ENCODE measurements at places on chromosomes 13 and 19.

GRCh38 chr19:16139752-16140151 lies 3.7 kb upstream of the HSH2D start:
- DNase-seq, result no peak

GRCh38 chr13:35714588-35715377 lies 238.3 kb upstream of the MAB21L1 start:
- no peak for DNase-seq

- DNase-seq, result no peak
These were observed 273.2 kb downstream of the LIG4 start for GRCh38 chr13:107942030-107942617.

- DNase-seq, result no peak
These were observed 11.3 kb downstream of the KHSRP start for GRCh38 chr19:6413291-6413690.

DNA sequence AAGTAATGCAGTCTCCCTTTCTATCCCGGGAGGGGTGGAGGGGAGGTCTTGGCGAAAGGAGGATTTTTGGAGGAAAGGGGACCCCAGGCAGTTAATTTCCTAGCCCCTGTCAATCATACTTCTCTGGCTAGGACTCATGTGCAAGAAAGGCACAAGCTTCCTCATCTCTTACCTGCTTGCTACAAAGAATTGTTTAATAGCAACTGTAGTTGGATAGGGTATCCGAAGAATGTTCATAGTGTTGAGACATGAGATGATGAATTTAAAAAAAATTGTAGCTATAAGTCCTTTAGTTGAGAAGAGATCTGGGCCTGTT lies 525 bp downstream of the BORA start:
- peak; percentile 9 for DNase-seq

DNA sequence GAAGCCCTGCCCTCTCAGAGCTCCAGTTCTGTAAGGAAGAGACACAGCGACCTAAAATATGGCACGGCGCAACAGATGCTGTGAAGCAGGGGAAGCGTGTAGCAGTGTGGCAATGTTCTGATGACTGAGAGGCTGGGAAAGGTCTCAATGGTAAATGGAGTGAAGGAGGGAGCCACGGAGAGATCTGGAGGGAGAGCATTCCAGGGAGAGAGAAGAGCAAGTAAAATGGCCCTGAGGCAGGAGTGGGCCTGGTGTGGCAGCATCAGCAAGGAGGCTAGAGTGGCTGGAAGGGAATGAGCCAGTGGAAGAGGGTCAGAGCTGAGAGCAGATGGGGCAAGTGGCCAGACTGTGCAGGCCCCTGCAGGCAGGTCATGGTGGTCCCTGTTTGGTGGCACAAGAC lies 16.4 kb downstream of the RCN3 start:
- DNase-seq, result no peak

DNA sequence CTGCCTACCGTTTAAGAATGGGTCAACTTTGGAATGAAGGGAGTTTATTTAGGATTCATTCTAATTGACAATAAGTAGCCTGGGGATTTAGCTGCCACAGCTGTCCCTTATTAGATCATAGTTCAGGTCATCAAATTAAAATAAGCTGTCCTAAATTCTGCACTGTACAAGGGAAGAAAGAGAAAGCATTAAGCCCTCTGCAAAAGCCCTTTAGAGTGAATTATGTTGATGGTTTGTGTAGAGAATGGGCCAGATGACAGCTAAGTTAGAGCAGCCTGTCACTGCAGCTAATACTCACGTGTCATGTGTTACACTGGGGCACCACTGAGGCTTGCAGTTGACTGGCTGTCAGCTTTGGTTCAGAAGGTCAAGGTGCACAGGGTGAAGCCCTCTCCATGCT lies 737.1 kb upstream of the SLC10A2 start:
- no peak for DNase-seq

DNA sequence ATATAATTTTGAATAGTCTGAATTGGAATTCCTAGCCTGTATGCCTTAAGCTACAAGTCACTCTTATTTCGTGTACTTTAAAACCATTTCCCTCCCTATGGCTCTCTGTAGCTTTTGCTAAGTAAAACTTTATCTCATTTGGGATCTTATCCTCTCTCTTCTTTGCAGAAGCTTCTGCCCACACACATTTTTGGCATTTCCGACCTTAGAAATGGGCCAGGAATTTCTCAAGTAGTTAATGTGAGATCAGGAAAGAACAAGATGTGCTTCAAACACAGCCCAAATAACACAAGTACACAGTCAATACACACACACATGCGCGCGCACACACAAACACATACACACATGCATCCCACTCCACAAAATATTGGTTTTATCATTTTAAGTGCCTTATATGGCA lies 931.0 kb upstream of the MIR17HG start:
- no peak for DNase-seq

DNA sequence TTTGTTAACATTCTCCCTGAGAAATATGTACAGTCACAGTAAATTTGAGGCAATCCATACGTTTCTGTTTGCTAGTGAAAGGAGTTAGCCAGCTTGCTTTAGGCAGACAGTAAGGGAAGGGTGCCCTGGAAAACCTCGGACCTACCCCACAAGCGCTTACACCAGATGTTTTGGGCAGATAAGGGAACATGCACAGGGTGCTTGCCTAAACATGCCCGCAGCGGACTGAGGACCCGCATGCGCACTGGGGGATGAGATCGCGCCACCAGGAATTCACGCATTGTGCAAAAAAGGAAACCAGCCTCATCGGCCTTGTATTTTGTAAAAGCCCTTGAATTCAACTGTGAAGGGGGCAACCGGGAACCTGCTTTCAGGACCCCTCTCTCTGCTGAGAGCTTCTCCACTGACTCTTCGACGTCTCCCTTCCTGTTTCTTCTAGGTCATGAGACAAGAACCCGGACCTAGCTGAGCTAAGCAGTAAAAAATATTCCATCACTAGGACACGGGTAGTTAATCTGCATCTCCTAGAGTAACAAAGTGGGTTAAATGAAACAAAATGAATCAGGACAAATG lies 1399.2 kb upstream of the ATXN8OS start:
- no peak for DNase-seq

- DNase-seq, result no peak
These were observed 25.0 kb upstream of the SMAD9 start for GRCh38 chr13:36945078-36945477.

- DNase-seq, result no peak
These were observed 61.5 kb upstream of the ZNF536 start for GRCh38 chr19:30310602-30311263.

DNA sequence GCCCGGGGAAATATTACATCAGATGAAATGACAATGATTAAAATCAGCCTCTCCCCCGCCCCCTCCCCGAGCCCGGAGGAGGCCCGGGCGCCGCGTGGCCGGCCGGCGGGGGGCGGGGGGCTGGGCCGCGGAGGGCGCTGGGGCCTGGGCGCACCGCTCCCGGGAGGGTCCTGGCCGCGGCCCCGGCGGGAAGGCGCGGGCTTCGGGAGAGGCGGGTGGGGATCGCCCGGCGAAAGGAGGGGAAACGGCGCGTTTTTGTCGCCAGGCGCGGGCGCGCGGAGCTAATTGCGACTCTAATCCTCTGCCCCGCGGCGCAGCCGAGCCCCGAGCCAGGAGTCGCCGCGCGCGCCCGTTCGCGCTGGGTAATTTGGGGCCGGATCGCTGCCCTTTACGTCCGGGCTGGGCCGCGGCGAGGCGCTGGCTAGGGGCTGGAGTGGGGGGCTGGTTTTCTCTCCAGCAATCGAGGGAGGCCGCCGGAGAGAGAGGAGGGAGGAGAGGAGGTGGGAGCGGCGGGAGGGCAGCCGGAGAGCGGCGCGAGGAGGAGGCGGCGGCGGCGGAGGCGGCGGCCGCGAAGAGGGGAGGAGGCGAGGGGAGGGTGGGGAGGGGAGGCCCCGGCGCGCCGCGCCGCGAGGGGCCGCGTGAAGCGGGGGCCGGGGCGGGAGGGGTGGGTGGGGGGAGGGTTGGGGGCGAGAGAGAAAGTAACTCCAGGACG lies at the start of gene KCTD15:
TSS of gene KCTD15 (plus strand) at position 707 of the 712 bp plus-strand sequence. CDS start 3,585 bp downstream, outside the sequence.
- no peak for DNase-seq

DNA sequence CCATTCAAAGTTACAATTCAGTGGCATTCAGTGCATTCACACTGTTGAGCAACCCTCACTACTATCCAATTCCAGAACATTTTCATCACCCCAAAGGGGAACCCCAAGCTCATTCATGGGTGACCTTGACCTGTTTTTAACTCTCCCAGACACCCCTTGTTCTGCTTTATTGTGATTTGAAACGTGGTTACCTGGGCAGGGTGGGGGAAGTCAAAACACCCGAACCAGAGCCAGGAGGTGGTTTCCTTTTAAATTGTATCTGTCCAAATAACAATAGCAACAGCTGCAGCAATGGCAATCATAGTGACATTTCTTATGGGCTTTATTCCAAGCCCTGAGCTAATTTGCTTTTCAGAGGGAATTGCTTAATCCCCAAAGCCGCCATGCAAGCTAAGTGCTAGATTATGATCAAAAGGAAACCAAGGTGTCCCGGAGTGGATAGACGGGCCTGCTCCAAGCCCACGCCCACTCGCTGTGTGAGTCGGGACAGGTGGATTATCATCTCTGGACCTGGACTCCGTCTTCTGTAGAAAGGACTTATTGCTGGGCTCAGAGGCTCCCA lies 6.1 kb downstream of the PTGIR start:
- no peak for DNase-seq

GRCh38 chr19:38655148-38655824 lies 7.8 kb downstream of the ACTN4 start:
- no peak for DNase-seq

- no peak for DNase-seq
These were observed 843 bp downstream of the MEX3D start for GRCh38 chr19:1567116-1567847.

DNA sequence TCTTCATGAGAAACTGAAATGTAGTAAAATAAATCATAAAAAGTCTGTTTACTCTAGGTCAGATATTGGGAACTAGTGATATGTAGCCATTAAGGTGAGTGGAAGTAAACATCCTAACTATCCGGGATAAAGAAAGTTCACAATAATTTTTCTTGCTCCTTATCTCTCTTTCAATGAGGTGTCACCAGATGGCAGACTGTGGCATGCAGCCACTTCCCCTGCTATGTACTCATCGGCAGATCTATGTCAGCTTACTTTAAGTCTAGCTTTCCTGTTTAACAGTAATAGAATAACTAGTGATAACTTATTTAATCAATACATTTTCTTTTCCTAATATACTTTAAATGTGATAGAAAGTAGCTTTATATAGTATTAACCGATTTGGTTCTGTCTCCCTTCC lies 181.9 kb downstream of the NDFIP2 start:
- DNase-seq, result no peak

DNA sequence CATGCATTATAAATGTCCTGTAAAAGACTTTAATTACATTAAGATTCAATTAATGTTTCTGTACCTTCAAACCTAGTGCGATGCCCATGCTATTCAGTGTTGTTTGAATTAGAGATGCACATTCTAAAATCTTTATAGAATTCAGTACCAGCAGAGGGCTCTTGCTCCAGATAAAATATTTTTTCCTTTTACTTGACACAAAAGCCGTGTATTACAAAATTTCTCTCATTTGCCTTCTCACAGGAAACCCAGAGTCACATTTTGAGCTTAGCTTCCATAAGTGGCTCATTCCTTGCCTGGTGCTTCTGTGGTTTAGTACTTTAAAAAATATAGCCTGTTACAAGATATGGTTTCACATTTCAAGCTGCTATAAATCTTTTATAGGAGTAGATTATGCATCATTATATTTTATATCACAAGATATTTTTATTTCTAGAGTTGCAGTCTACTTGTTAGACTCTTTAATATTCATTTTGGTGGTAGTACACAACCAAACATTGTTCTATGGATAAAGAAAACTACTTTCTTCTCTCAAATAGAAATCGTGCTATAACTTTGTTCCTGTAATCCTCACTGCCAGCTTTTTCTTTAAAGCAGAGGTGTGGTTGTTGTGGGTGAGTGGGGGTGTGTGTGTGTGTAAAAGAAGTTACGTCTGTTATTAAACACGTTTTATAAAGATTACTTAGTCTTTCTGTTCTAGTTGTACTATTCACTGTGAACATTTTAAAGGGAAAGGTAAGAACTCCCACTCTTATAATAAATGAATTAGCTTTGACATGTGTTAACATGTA lies 101.4 kb downstream of the RNF17 start:
- DNase-seq, result no peak

DNA sequence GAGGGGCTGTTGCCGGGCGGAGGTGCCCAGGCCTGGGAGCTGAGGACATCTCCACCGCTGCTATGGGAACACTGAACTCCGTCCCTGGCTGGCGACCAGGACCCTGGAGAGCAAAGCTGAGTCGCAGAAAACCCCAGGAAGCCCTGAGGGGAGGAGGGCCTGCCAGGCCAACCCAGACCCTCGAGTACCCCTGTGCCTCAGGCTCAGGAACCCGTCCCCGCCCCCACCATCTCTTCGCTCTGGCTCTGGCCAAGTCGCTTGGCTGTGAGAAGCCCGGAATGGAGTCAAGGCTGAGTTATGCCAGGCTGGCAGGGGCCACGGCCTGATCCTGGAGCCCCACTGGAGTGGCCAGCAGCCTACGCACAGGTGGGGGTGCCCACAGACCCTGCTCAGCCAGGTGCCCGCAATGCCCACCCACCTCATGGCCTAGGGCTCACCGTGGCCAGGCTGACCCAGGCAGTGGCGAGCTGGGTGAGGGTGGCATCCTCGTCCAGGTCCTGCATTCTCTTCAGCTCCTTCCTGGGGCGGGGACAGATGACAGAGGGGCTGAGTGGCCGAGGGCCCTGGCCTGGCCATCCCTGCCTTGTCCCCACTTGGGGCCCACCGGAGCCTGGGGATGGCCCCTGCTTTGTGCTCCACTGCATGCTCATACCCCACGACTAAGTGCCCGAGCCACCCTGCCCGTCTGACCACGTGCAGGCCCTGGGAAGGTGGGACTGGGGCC lies 8.5 kb upstream of the CERS1 start:
- no peak for DNase-seq

- DNase-seq, result no peak
These were observed 56.1 kb downstream of the DOCK9 start for GRCh38 chr13:98921786-98922185.

- DNase-seq, result no peak
These were observed 519.7 kb downstream of the DIAPH3 start for GRCh38 chr13:59643906-59644626.

- no peak for DNase-seq
These were observed 1.5 kb downstream of the GIPC3 start for GRCh38 chr19:3586707-3587346.

DNA sequence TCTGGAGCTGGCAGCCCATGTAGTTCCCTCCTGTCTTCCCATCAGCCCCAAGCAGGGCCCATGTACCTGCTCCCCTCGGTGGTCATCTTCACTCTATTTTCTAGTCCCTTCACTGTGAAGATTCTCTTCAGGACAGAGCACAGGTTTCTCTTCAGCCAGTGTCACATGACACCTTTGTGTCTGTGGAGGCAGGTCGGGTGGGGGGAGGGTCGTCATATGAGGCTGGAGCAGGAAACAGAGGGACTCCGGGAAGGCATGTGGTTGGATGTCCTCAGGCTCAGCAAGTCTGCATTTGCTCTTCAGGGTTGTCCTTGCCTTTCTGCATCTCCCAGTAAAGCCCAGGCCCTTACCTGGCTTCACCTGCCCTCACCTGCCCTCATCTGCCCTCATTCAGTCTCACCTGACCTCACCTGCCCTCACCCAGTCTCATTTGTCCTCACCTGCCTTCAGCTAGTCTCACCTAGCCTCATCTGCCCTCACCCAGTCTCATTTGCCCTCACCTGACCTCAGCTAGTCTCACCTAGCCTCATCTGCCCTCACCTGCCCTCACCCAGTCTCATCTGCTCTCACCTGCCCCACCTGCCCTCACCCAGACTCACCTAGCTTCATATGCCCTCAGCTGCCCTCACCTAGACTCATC lies 120.3 kb downstream of the ZDHHC20 start:
- no peak for DNase-seq

- DNase-seq, result no peak
These were observed 610.1 kb upstream of the SLC10A2 start for GRCh38 chr13:103676329-103676728.

- DNase-seq, result no peak
These were observed 187.9 kb downstream of the KATNAL1 start for GRCh38 chr13:30119476-30119875.

All from hematopoietic multipotent progenitor cell treated with erythropoietin and hydrocortisone succinate and interleukin-3 and kit ligand, for 15 days (in vitro differentiated cells).